Colonic mucosa (tissue), 4 donors: ENCODE measurements at places on chromosomes 6 and 20. TPM values are rescaled to one million over a fixed set of nuclear protein-coding genes. Genes with fewer than 3 reads are reported as not detected.

The GMNN gene
- total RNA-seq = 83.8 TPM

GRCh38 chr6:137117581-137117980 lies 55.9 kb downstream of the IL22RA2 start:
- H3K36me3 ChIP-seq = no peaks in the 10 kb centered on the region
- DNase-seq = no peak
- H3K4me1 ChIP-seq = no peaks in the 10 kb centered on the region
- no peaks in the 10 kb centered on the region for H3K27me3 ChIP-seq

The HNF4A gene
- total RNA-seq = 346 TPM

DNA sequence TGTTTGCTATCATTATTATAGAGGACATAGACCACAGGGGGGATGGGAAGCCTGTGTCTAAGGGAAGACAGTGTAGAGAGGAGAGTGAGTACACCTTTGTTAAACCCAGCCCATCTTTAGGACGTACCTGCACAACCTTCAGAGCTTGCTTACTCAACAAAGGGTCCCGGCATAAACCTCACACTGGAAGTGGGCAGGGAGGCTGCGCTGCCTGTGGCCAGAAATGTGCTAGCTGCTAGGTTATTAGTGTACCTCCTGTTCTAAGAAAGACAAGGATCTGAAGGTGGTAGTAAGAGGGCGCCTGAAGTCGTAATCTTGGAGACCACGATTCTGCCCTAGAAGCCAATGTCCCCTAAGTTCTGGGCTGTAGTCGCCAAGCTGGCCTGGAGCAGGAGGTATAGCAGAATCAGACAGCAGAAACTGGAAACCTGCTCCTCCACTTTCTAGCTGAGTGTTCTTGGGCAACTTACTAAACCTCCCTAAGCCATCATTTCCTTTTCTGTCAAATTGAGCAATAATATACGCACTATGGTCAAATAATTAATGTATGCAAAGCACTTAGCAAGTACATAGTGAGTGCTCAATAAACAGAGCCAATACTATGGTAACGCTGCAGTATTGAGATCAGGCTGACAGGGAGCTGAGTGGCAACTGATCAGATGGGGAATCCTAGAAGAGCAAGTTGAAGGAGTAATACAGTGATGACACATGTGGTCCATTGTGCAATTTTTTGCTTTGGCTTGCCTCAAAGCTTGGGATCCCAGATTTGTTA lies 16.8 kb upstream of the AKIRIN2 start:
- no peak for DNase-seq
- no peak overlapping the region for H3K27ac ChIP-seq
- H3K4me1 ChIP-seq = no peaks in the 10 kb centered on the region
- H3K4me3 ChIP-seq = no peak overlapping the region
- no peaks in the 10 kb centered on the region for H3K27me3 ChIP-seq
- H3K36me3 ChIP-seq = no peaks in the 10 kb centered on the region

GRCh38 chr20:23684261-23684660 lies 4.6 kb downstream of the CST4 start:
- no peak for DNase-seq
- H3K4me1 ChIP-seq = no peaks in the 10 kb centered on the region
- H3K4me3 ChIP-seq = no peak overlapping the region
- no peaks in the 10 kb centered on the region for H3K36me3 ChIP-seq

The C20orf144 gene
- total RNA-seq = not detected

- no peaks in the 10 kb centered on the region for H3K4me1 ChIP-seq
- H3K27ac ChIP-seq = no peak overlapping the region
- no peak overlapping the region for H3K4me3 ChIP-seq
- no peaks in the 10 kb centered on the region for H3K27me3 ChIP-seq
- no peak for DNase-seq
Measured at GRCh38 chr6:169945117-169945516, 193.7 kb downstream of the ERMARD start.

The SPAG4 gene
- total RNA-seq = 5.7 TPM

DNA sequence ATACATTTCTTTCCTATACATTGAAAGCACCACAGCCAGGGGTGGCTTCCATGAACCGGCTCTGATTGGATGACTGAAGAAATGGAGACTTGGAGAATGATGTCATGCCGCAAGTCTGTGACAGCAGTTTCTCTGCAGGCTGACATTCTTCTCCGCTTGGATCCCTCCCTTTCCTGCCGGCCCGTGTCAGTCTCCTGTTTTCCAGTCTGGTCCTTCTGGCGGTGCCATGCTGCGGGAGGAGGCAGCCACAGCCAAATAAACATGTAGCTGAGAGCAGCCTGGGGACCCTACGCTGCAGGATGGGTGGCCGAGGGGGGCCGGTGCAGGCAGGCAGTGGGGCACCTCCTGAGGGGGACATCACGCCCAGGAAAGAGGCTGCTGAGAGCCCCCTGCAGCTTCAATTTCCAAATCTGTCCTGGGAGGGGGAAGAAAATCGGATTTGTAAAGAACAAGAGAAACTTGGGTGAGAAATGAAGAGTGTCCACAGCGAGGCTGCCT lies 178.0 kb downstream of the TAF4 start:
- H3K4me1 ChIP-seq = no peaks in the 10 kb centered on the region
- H3K36me3 ChIP-seq = no peaks in the 10 kb centered on the region
- no peaks in the 10 kb centered on the region for H3K27me3 ChIP-seq
- no peak overlapping the region for H3K27ac ChIP-seq

DNA sequence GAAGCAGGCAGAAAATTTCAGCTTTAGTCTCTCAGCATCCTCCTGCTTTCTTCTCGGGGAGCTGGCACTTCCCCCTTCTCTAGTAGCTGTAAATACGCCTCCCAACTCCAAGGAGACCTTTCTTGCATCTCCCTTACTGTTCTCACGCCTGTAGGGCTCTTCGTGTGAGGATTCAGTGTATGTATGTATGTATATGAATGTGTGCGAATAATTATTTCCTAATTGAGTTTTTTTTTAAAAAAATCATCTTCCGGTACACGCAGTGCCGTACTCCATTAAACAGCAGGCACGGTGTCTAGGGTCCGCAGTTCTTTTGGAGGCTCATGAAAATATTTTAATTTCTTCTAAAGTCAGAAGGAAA lies 85.4 kb downstream of the HFE start:
- peaks cover 7% of the 10 kb centered on the region for H3K4me1 ChIP-seq
- no peaks in the 10 kb centered on the region for H3K36me3 ChIP-seq
- peak overlapping the region; percentile 97 for H3K27ac ChIP-seq
- H3K27me3 ChIP-seq = no peaks in the 10 kb centered on the region
- DNase-seq = peak; percentile 51

The GSTA2 gene
- total RNA-seq = 0.35 TPM

DNA sequence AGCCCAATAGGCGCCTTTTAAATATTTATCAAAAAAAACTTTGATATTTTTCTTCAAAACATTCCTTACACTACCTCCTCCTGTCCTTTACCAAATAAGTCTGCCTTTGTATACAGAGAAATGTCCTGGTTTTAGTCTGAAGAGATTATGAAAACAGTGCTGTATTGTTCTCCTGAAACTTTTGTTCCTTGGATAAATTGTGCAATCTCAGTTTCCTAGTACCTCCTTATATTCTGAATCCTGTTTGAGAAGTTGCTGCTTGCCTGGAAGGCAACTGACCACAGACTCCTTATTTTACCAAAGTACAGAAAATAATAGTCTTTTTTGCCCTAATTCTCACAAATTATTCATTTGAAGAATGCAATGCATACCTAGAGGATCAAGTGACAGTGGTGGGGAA lies 349.5 kb downstream of the EPHA7 start:
- no peaks in the 10 kb centered on the region for H3K27me3 ChIP-seq
- DNase-seq = no peak
- H3K4me3 ChIP-seq = no peak overlapping the region
- H3K36me3 ChIP-seq = no peaks in the 10 kb centered on the region

The DIDO1 gene
- 41.4 TPM for total RNA-seq

The OVOL2 gene
- 13.5 TPM for total RNA-seq

GRCh38 chr6:149513915-149514314 lies 29.1 kb upstream of the ZC3H12D start:
- DNase-seq = no peak
- H3K27ac ChIP-seq = no peak overlapping the region
- no peaks in the 10 kb centered on the region for H3K4me1 ChIP-seq
